ENCODE measurements at places on chromosomes 5 and 9. TPM values are rescaled to one million over a fixed set of nuclear protein-coding genes. Genes with fewer than 3 reads are reported as not detected.

GRCh38 chr5:86768699-86769202, 151.0 kb downstream of the COX7C start:
- H3K27ac ChIP-seq = no peak overlapping the region
- DNase-seq = no peak
- no peaks in the 10 kb centered on the region for H3K27me3 ChIP-seq
- no peaks in the 10 kb centered on the region for H3K36me3 ChIP-seq
- no peaks in the 10 kb centered on the region for H3K4me1 ChIP-seq
- H3K4me3 ChIP-seq = no peak overlapping the region

DNA sequence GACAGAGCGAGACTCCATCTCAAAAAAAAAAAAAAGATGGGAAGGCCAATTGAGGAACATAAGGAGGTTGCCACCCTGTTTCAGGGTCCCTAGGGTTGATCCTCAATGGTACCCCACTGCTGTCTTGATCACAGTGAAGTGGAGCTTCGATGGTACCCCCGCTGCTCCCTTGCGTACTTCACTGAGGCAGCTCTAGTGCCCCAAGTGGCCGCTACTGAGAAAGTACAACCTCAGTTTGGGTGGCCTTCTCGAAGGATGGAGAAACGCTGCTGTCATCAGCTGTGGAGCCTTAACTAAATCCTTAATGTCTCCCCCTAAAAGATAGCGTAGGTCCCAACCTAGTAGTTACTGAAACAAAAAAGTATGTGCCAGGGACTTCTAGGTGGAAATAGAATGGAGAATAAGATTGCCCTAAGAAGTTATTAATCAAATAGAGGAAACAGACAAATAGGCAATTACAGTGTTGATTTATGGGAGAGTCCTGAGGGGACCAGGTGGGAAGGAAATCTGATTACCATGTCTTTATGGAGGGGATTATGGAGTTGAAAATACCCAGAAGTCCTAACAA, 6.3 kb downstream of the TESK1 start:
- no peaks in the 10 kb centered on the region for H3K27me3 ChIP-seq
- H3K36me3 ChIP-seq = peaks cover 11% of the 10 kb centered on the region
- peak; percentile 37 for DNase-seq
- H3K27ac ChIP-seq = no peak overlapping the region

GRCh38 chr9:134166374-134166773, 2.0 kb upstream of the RNU6ATAC start:
- H3K4me1 ChIP-seq = peaks cover 10% of the 10 kb centered on the region
- no peak for DNase-seq
- no peak overlapping the region for H3K27ac ChIP-seq

DNA sequence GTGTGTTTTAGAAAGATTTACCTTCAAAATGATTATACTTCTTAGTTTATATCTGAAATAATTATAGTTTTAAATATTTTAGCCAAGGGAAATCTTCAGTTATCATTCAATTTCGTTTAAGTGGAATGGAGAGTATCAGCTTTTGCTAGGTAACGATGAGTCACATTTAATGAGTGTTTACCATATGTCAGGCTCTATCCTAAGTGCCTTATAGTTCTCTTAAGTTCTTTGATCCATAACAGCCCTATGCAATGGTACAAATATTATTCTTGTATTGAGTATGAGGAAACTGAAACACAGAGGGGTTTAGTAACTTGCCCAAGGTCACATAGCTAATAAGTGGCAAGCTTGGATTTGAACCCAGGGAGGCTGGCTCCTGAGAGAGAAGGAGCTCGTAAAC, 37.5 kb upstream of the SHB start:
- no peak overlapping the region for H3K27ac ChIP-seq
- no peaks in the 10 kb centered on the region for H3K27me3 ChIP-seq
- H3K36me3 ChIP-seq = no peaks in the 10 kb centered on the region
- no peaks in the 10 kb centered on the region for H3K4me1 ChIP-seq
- no peak for DNase-seq
- no peak overlapping the region for H3K4me3 ChIP-seq

- H3K27me3 ChIP-seq = no peaks in the 10 kb centered on the region
- H3K36me3 ChIP-seq = no peaks in the 10 kb centered on the region
- H3K27ac ChIP-seq = no peak overlapping the region
- H3K4me3 ChIP-seq = no peak overlapping the region
- DNase-seq = no peak
These were observed 14.1 kb upstream of the MARCOL start for GRCh38 chr5:148224117-148224742.

GRCh38 chr5:38777111-38777510, 68.7 kb upstream of the OSMR start:
- no peaks in the 10 kb centered on the region for H3K27me3 ChIP-seq
- H3K4me1 ChIP-seq = no peaks in the 10 kb centered on the region
- H3K36me3 ChIP-seq = no peaks in the 10 kb centered on the region
- no peak overlapping the region for H3K27ac ChIP-seq
- no peak overlapping the region for H3K4me3 ChIP-seq
- no peak for DNase-seq

- H3K36me3 ChIP-seq = no peaks in the 10 kb centered on the region
- H3K4me1 ChIP-seq = no peaks in the 10 kb centered on the region
These were observed 203.6 kb downstream of the SEMA5A start for GRCh38 chr5:9342161-9342787.

- DNase-seq = no peak
- H3K4me1 ChIP-seq = no peaks in the 10 kb centered on the region
- H3K27ac ChIP-seq = no peak overlapping the region
- H3K27me3 ChIP-seq = no peaks in the 10 kb centered on the region
- H3K36me3 ChIP-seq = no peaks in the 10 kb centered on the region
These were observed 457.7 kb downstream of the BNC2 start for GRCh38 chr9:16412740-16413139.

DNA sequence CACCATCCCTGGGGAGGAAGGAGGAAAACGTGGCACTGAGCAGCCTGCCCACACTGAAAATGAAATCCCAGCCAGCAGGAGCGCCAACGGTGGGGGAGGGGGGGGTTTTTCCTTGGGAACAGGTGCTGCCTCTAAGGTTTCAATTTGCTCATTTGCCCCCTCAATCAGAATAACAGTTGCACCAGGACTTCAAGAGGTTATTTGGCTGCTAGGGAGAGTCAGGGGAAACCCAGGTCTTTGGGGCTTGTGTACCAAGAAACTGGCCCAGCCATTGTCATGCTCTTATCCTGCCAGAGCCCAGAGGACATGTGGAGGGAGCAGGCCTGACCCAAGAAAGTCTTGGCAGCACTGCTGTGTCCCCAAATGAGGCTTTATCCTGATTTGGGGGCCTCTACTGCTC, 66.5 kb downstream of the NDFIP1 start:
- H3K27ac ChIP-seq = no peak overlapping the region
- no peak for DNase-seq
- H3K27me3 ChIP-seq = no peaks in the 10 kb centered on the region
- H3K4me1 ChIP-seq = no peaks in the 10 kb centered on the region
- no peaks in the 10 kb centered on the region for H3K36me3 ChIP-seq

GRCh38 chr5:55557123-55557522, 22.4 kb upstream of the PLPP1 start:
- no peak for DNase-seq
- H3K27ac ChIP-seq = no peak overlapping the region
- H3K4me1 ChIP-seq = no peaks in the 10 kb centered on the region
- no peaks in the 10 kb centered on the region for H3K36me3 ChIP-seq

- H3K27me3 ChIP-seq = no peaks in the 10 kb centered on the region
- no peaks in the 10 kb centered on the region for H3K4me1 ChIP-seq
- H3K36me3 ChIP-seq = peaks cover 16% of the 10 kb centered on the region
- H3K27ac ChIP-seq = no peak overlapping the region
- DNase-seq = no peak
- H3K4me3 ChIP-seq = no peak overlapping the region
These were observed 22.3 kb downstream of the FBXW2 start for GRCh38 chr9:120770931-120771330.

DNA sequence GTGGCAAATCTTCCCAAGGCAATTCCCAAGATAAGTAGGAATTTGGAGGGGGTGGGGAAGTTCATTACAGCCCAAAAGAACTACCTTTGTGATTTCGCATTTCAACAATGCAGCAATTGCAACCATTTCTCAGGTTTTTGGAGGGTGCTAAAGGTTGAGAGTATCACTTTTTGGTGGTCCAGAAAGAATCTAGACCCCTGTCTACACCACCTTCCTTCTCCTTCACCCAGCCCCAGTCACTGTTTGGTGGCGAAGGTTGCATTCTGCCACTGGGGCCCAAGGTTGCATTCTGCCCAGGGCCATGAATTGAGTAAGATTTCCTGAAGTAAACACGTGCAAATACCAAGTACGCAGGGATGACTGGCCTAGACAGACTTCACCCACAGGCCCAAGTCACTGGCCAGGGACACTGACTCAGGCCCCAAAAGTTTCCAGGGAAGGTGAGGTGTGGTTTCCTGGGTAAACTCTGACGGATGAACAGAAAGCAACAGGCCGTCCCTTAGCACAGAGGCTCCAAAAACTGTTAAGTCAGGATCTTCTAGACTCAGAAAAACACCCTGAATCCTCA, 5.7 kb downstream of the PDE6A start:
- no peaks in the 10 kb centered on the region for H3K4me1 ChIP-seq
- H3K4me3 ChIP-seq = no peak overlapping the region
- DNase-seq = no peak
- no peaks in the 10 kb centered on the region for H3K36me3 ChIP-seq
- no peak overlapping the region for H3K27ac ChIP-seq

GRCh38 chr5:14687023-14687665, 22.6 kb downstream of the OTULIN start:
- no peak overlapping the region for H3K27ac ChIP-seq
- peaks cover 38% of the 10 kb centered on the region for H3K36me3 ChIP-seq
- no peaks in the 10 kb centered on the region for H3K27me3 ChIP-seq
- no peak for DNase-seq
- H3K4me3 ChIP-seq = no peak overlapping the region

DNA sequence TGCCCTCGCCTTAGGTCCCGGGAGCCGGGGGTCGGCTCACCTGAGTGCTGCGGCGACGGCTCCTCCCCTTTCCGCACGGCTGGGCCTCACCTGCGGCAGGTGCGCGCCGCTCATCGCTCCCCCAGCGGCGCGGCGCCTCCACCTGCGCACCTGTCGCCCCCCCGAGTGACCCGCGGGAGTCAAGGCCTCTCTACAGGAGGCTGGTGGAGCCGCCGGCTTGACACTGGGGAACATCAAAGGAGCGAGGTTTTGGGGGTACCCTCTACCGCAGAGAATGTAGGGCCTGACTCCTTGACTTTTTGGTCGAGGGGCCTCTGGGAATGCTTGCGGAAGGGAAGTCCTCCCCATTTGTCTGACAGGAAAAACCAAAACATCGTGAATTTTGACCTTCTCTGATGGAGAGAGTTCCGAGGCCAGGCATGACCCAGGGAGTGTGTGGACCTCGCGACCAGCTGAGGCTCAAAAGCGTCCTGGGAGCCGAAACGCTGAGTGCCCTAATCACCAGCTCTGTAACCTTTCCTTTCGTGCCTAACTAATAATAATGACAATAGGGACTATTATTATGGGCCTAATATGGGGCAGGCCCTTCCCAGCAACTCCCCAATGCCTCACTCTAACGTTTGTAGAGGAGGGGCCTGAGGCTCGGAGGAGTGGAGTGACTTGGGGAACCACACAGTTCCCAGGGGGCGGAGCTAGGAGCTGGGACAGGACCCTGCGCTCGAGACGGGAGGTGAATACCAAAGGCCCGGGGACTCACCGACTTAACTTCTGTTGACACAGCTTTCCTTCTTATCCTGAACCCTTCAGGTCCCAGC, 714 bp upstream of the IER5L start:
- no peak overlapping the region for H3K4me3 ChIP-seq
- no peaks in the 10 kb centered on the region for H3K27me3 ChIP-seq
- no peaks in the 10 kb centered on the region for H3K36me3 ChIP-seq
- no peaks in the 10 kb centered on the region for H3K4me1 ChIP-seq
- DNase-seq = no peak

DNA sequence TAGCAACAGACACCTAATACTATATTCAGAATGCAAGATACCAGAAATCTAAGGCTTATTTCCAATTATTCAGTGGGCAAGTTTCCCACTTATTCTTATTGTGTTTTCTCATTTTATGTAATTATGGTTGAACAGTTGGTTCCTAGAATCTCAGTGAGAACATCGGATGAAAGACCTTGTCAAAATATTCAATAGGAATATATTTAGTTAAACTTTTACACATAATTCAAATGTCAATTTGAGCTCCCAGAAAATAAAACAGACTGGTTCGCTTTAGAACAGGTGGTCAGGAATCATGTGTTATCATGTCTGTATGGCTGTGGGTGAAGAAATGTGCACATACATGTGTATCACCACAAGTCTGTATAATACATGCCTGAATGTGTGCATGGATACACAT, 447.8 kb downstream of the MED10 start:
- DNase-seq = no peak
- no peak overlapping the region for H3K27ac ChIP-seq
- no peaks in the 10 kb centered on the region for H3K4me1 ChIP-seq
- no peaks in the 10 kb centered on the region for H3K36me3 ChIP-seq

- DNase-seq = no peak
- no peaks in the 10 kb centered on the region for H3K27me3 ChIP-seq
- no peaks in the 10 kb centered on the region for H3K4me1 ChIP-seq
- no peak overlapping the region for H3K27ac ChIP-seq
- no peaks in the 10 kb centered on the region for H3K36me3 ChIP-seq
These were observed 6.1 kb upstream of the PANK3 start for GRCh38 chr5:168585119-168585856.

DNA sequence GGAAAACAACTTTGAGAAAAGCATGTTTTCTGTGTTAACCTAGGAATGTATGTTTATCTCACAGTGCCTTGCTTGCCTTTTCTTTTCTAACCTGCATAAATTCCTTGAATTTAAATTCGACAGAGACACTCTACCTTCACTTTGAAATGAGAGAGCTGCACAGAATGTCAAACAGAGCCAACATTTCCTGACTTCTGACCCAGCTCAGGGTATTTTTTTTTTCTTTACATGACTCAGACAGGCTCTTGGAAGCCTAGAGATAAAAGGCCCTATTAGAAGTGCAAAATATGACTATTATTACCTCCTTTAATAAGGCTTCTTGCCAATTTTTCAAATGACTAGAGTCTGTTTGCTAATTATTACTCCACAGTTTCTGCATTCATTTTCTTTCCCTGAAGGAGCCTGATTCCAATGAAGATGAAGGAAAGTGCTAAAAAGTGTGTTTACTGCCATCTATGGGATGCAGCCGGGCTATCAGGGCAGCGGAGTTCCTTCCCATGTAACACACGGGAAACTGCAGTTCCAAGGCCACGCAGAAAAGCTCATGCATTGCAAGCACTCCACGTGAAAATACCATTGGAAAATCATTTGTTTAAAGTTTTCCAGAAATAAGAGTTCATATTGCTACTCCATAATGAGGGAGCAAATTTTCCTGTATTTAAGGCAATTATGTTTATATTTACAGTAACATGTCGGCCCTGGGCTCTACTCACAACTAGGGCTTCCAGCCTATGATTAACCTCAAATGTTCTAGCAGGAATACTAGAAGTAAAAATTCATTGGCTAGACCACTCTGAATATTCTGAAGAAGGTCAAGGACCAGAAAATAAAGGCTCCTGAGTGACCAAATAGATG, 485.6 kb downstream of the ZSWIM6 start:
- no peaks in the 10 kb centered on the region for H3K4me1 ChIP-seq
- no peak overlapping the region for H3K4me3 ChIP-seq
- H3K27ac ChIP-seq = no peak overlapping the region
- H3K27me3 ChIP-seq = no peaks in the 10 kb centered on the region
- DNase-seq = no peak

OCLN gene
- total RNA-seq = 0.68 TPM

PSMB7 gene
- total RNA-seq = 215 TPM

PCDHA11 gene
- not detected for total RNA-seq

AFAP1L1 gene
- total RNA-seq = not detected

CHD1 gene
- 70.8 TPM for total RNA-seq
